HEK293T (cell line): ENCODE measurements at places on chromosomes 3 and 15.

DNA sequence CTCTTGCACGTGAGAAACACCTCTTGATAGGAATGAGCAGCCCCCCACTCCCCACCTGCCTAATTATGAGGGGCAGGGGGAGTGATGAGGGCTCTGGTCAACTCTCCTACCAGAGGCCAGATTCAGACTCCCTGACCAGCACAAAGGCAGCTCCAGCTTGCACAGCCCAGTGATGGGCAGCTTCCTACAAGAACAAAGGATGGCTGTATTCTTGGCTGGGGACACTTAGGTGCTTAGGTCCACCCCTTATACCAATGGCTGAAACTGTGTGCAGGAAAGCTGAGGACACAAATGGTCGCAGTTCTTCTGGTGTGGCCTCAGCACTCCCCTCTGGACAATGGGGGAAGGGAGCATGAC lies 81.8 kb downstream of the IQSEC1 start:
- DNase-seq: no peak

DNA sequence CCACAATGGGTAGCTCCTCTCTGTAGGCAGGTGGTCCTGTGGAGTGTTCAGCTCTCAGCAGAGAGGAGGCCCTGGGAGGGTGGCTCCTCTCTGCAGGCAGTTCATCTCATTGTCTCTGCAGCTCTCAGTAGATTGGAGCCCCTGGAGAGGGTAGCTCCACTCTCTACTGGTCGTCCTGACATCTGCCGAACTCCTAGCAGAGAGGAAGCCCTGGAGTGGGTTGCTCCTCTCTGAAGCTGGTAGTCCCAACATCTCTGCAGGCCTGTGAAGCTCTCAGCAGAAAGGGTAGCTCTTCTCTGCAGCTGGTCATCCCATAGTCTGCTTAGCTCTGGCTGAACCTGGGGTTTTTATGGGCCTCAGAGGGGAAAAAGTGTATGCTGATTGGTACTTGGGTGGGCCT lies 50.8 kb downstream of the EFCAB12 start:
- no peak for DNase-seq

- no peak for DNase-seq
Measured at GRCh38 chr3:195559723-195560409, 16.7 kb upstream of the PPP1R2 start.

GRCh38 chr3:33834096-33834453 lies 35.6 kb downstream of the PDCD6IP start:
- no peak for DNase-seq

GRCh38 chr15:37121492-37121891 lies 21.1 kb upstream of the MEIS2 start:
- no peak for DNase-seq

DNA sequence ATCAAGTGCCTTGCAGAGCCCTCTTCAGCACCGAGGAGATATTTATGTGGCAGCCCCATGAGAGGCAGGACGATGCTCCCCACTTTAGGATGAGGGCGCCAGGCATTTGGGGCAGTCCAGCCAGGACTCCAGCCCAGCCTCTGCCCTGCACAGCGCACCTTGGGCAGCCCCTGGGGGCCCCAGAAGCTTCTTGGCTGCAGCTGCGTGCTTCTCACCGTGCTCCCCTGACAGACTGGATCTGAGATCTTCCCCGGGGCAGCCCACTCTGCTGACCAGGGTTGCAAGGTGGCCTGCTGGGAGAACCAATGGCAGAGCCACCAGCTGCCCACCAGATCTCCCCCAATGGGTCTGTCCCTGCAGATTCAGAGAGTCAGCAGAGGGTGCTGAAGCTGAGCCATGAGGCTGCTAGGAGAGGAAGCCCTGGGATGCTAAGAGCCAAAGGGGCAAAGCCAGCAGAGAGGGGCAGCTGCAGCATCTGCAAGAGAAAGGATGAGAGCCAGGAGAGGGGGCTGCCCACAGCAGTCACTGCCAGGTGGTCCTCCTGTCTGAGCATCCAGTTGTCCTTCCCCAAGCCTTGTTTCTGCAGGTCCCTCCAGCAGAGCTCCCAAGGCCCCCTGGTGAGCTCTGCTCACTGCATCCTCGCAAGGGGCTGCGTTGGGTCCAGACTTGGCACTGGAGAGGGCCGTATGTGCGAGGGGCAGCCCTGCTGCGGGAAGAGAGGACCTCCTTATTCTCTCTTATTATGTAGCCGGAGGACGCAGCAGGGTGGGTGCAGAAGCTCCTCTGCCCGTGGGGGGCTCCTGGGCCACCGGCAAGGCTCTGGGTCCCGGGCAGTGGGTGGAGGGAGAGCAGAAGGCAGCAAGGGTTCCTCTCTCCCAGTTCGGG lies 14.7 kb upstream of the KLF13 start:
- DNase-seq: no peak
